ENCODE measurements at places on chromosomes 6 and 20.

GRCh38 chr6:90319044-90319443 lies 22.4 kb upstream of the BACH2 start:
- no peak for DNase-seq

DNA sequence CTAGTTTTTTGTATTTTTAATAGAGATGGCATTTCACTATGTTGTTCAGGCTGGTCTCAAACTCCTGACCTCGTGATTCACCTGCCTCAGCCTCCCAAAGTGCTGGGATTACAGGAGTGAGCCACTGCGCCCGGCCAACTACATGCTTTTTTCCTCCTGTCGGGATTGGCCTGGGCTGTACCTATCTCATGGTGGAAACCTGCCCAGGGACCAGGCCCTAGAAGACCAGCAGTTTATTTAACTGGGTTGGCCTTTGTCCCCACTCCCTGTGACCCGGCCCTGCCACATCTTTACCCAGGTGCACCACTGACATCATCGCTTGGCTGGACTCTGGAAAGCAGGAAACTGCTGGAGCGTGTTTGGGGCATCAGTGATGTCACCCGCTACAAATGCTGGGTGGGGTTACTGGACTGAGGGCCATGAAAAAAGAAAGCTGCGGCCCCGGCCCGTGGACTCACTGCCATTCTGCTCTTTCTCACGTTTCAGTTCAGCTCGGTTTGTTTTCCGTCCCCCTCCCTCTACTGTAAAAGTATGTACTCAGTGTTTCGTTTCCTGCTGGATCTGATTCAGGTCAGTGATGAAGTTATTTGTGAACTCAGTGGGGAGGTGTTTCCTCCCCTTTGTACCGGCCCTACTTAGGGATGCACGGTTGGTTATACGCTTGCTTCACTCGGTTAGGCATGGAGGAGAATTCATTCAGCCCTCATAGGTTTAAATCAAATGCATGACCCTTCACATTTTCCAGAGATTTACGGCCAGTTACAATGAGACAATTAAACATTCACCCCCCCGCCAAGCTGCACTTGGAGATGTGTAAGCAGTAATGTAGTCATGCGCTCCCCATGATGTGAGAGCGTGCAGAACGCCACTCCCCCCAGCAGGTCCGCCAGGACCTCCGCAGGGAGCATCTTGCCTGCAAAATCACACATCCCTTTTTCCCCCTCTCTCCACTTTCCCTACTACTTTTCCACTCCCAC lies 179.3 kb downstream of the MTHFD1L start:
- no peak for DNase-seq

- no peak for DNase-seq
Measured at GRCh38 chr6:90304308-90304707, 7.7 kb upstream of the BACH2 start.

- DNase-seq: no peak
Measured at GRCh38 chr6:97275804-97276203, 7.2 kb downstream of the MMS22L start.

DNA sequence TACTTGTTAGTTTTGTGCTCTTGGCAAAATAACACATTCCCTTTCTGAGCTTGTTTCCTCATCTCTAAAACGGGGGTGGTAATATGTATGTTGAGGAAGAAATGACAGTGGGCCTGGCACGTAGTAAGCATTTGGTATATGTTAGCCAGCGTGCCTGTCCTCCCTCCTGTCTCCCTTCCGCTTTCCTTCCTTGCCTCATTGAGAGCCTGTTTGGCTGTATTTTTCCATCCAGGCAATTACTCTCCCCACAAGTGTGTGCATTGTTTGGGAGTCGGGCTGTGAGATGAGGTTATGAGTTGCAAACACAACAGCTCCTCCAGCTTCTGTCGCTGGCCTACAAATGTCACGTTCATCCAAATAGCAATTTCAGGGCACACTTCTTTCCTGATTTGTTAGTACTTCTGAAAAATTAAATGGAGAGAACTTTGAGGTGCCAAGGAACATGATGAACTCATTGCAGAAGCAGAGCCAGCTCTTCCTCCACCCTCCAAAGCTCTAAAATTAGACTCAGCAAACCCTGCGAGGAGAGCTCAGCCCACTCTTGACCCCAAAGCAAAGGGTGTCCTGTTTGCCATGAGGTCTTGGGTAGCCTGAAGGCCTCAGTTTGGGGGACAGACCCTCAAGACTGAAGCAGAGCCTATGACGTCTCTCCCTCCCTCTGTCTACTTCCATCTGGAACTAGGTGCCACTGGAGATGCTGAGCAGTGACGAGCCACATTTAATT lies 50.7 kb upstream of the TOX2 start:
- DNase-seq: no peak

DNA sequence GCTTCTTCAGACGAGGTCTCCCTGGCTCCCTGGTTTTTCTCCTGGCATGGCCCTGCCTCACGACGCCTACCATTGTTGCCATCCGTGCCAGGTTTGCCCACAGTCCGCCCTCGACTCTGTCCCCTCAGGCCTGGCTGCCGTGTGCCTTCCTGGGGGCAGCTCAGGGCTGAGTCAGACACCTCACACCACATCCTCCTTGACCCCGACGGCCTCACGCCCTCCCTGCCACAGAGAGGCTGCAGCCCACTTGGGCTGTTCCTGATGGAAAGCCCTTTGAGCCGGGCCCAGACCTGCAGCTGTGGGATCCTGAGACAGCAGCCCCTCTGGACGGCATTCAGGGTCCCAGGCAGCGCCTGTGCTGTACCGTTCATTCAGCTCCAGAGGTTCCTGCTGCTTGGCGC lies 108.3 kb downstream of the PSMB1 start:
- DNase-seq: no peak

DNA sequence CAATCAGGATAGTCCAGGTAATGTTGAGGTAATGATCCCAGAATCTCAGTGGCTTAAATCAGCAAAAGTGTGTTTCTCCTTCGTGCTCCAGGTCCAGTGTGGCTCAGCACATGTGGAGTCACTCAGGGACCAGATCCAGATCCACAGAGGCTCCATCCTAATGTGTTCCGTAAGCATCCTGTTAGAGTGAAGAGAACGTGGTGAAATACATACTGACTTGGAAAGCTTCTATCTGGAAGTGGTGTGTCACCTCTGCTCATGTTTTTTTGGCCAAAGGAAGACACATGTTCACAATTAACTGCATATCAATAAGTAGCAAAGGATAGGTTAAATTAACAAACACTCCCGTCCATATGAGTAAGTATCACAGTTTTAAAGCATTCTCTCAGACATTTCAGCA lies 26.8 kb upstream of the PREP start:
- DNase-seq: no peak

DNA sequence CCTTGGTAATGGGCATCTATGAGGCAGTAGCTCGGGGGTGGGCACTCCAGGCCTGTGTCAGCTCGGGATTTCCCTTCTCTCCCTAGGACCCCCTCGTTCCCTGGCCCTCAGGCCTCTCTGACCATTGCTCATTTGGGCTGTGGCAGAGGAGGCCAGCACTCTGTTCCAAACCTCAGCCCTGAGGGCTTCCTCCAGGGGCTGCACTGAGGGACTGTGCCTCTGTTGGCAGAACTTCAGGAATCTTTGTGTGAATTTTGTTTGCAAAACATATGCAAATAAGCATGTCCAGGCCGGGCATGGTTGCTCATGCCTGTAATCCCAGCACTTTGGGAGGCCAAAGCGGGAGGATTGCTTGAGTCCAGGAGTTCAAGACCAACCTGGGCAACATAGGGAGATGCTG lies 11.0 kb downstream of the PACSIN1 start:
- DNase-seq: no peak

DNA sequence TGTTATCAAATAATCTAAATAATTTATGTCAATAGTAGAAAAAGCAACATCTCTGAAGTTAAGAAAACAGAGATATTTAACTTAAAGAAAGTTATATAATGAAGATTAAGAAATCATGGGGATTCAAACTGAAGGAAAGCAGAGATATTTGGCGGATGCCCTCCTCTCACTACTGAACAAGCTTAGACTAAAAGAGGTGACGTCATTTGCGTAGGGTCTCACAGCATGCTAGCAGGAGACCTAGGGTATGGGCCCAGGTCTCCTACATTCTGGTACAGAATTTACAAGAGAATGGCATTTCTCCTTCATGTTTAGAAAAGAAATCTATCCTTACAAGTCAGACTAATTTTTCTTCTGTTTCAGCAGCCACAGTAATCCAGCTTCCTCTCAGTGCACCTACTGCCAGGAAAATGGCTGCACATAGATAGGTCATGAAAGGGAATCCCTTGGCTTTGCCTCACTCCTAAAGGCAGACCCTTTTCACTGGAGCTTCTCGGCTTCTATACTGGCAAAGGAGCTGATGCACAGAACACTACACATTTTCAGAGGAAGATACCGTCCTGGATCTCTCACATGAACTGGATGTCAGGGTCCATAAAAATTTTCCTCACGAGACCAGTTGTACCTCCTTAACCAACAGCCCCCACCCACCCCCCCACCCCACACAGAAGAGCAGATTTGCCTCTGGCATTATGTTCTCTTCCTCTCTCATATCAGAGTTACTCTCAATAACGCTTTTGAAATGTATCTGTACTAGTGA lies 41.8 kb upstream of the DST start:
- DNase-seq: no peak

- DNase-seq: no peak
Measured at GRCh38 chr20:19828232-19828631, 70.2 kb downstream of the RIN2 start.

GRCh38 chr6:20763296-20763695 lies 229.0 kb downstream of the CDKAL1 start:
- no peak for DNase-seq

DNA sequence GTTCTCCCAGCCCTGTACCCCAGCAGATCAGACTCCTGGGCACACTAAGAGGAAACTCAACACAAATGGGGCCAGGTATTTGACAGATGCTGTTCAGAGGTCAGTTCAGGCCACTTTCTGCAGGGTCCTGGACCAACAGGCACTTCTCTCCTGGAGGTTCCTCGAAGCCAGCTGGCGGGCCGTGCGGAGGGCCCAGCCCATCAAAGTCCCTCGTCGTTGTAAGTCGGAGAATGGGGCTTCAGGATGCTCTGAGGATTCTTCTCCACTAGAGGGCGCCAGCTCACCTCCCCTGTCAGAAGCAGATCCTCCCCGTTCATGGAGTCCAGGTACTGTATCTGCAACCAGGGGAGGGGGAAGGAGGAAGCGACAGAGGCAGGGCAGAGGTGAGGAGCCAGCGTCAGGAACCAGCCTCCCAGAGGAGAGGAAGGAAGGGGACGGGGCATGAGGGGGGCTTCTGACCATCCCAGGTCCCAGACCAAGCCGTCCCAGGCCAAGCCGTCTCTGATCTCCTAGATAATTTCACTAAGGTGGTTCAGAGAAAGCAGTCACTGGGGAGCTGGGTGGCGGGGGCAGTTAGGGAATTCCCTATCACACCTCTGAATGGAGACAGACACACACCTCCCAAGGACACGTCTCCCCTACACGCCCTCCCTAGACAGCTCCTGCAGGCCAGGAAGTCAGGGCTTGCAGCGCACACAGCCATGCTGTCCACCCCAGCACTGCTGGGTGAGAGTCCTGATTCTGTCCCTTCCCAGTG lies 11.7 kb upstream of the FAM83C start:
- peak; percentile 48 for DNase-seq

- DNase-seq: no peak
Measured at GRCh38 chr6:80340280-80340679, 233.8 kb downstream of the BCKDHB start.
